ENCODE measurements at places on chromosomes 16 and 17.

GRCh38 chr16:73616166-73616753, 568.3 kb upstream of the ZFHX3 start:
- DNase-seq = no peak
- H3K4me1 ChIP-seq = no peaks in the 10 kb centered on the region
- no peaks in the 10 kb centered on the region for H3K36me3 ChIP-seq

GRCh38 chr17:3497101-3497500, 21.3 kb downstream of the ASPA start:
- H3K27me3 ChIP-seq = peaks cover 26% of the 10 kb centered on the region
- no peak overlapping the region for H3K27ac ChIP-seq
- DNase-seq = no peak
- H3K4me3 ChIP-seq = no peak overlapping the region
- peaks cover 2% of the 10 kb centered on the region for H3K36me3 ChIP-seq

- H3K4me1 ChIP-seq = no peaks in the 10 kb centered on the region
- H3K27ac ChIP-seq = no peak overlapping the region
- peaks cover 13% of the 10 kb centered on the region for H3K27me3 ChIP-seq
- peaks cover 2% of the 10 kb centered on the region for H3K36me3 ChIP-seq
- no peak overlapping the region for H3K4me3 ChIP-seq
- DNase-seq = no peak
These were observed 36.6 kb downstream of the FAM20A start for GRCh38 chr17:68564415-68565111.

- no peaks in the 10 kb centered on the region for H3K4me1 ChIP-seq
- no peaks in the 10 kb centered on the region for H3K36me3 ChIP-seq
- H3K27ac ChIP-seq = no peak overlapping the region
- DNase-seq = no peak
- no peaks in the 10 kb centered on the region for H3K27me3 ChIP-seq
These were observed 13.3 kb upstream of the GAS7 start for GRCh38 chr17:10211666-10212065.

- H3K27me3 ChIP-seq = peaks cover 8% of the 10 kb centered on the region
- no peaks in the 10 kb centered on the region for H3K4me1 ChIP-seq
- no peak overlapping the region for H3K4me3 ChIP-seq
These were observed 58.3 kb upstream of the DHX40 start for GRCh38 chr17:59506894-59507726.

GRCh38 chr17:62309396-62309795, 71.0 kb upstream of the EFCAB3 start:
- no peak overlapping the region for H3K4me3 ChIP-seq
- H3K36me3 ChIP-seq = peaks cover 2% of the 10 kb centered on the region
- no peak overlapping the region for H3K27ac ChIP-seq
- no peaks in the 10 kb centered on the region for H3K4me1 ChIP-seq

DNA sequence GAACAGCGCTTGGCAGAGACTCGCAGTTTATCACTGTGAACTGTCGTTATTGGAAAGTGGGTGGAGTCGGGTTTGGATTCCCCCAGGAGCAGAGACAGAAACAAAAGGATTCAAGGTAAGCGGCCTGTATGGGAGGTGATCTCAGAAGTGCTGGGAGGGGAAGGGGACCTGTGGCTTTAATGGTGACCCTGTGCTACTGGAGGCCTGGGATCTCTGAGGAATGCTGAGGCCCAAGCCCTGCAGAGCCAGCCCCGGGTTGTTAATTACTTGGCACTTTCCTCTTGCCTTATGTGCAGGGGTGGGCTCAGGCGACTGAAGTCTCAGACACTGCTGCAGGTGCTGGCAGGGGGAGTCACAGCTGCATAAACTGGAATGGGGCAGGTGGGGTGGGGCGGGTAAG, 27.4 kb downstream of the IRF8 start:
- H3K36me3 ChIP-seq = no peaks in the 10 kb centered on the region
- no peak for DNase-seq

DNA sequence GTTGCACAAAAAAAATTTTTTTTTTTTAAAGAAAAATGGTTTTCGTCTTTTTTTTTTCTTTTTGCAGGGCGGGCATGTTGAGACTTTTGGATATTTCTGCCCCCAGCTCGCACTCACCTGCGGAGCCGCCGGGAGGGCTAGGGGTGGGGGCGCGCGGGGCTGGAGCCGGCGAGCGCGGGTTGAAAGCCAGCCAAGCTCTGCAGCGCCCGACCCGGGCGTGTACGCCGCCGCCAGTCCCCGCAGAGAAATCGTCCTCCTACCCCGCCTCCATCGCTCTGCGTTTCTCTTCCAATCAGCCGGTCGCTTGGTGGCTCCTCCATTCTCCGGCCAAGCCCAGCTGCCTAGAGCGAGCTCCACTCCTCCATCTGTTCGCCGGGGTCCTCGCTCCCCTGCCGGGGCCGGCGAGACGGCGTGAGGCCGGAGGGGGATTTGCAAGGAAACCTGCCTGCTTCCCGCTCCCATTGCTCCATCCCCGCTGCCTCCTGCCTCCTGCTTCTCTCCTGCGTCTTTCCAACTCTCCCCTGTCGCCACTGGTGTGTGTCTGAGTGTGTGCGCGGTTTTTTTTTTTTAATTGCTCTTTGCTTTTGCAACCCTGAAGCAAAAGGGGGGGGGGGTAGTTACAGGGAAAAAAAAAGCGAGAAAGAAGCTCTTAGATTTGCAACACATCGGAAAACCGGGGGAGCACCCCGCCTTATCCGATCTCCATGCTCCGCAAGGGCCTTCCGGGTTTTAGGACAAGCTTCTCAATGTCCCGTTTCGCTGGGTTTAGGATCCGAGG, 1.8 kb upstream of the UBTF start:
- H3K4me3 ChIP-seq = peak overlapping the region; percentile 99
- H3K4me1 ChIP-seq = peaks cover 26% of the 10 kb centered on the region
- H3K27me3 ChIP-seq = no peaks in the 10 kb centered on the region

DNA sequence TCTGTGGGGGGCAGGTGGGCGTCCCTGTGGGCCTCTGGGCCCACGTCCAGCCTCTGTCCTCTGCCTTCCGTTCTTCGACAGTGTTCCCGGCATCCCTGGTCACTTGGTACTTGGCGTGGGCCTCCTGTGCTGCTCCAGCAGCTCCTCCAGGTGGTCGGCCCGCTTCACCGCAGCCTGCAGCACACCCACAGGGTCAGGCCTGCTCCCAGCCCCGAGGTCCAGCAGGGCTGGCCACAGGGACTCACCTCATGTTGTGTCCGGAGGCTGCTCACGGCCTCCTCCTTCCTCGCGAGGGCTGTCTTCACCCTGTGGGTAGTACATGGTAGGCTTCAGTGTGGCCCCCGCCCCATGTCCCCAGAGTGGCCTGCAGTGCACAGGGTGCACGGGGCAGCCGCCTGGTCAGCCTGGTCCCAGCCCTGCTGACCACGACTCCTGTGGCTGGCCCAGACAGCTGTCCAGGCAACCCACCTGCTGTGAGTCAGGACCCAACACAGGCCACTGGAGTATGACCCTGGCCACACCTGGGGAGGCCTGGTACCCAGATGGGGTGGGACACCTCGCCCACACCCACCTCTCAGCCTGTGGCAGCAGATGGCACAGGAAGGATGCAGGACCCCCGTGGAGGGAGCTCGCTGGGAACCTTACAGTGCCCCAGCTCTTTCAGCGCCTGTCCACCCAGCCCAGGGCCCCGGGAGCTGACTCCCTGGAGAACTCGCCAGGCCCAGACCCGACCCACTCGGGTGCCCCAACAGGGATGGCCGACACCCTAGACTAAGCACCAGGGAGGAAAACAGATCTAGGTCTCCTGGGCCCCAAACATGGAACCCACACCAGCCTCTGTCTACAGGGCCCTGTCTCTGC, 23.9 kb upstream of the AATK start:
- no peaks in the 10 kb centered on the region for H3K27me3 ChIP-seq
- H3K4me1 ChIP-seq = peaks cover 2% of the 10 kb centered on the region
- no peaks in the 10 kb centered on the region for H3K36me3 ChIP-seq
- DNase-seq = no peak
- no peak overlapping the region for H3K4me3 ChIP-seq

GRCh38 chr17:74748529-74749278, at the start of gene NHERF1:
NHERF1 (plus strand) TSS chr17:74748628; CDS start chr17:74748847, 219 bp downstream.
- peak within 1 kb of the TSS; percentile 95 for H3K27ac ChIP-seq
- H3K36me3 ChIP-seq = peaks cover 12% of the 10 kb centered on the region
- no peaks in the 10 kb centered on the region for H3K27me3 ChIP-seq
- peak within 1 kb of the TSS; percentile 99 for H3K4me3 ChIP-seq
- H3K4me1 ChIP-seq = peaks cover 55% of the 10 kb centered on the region

DNA sequence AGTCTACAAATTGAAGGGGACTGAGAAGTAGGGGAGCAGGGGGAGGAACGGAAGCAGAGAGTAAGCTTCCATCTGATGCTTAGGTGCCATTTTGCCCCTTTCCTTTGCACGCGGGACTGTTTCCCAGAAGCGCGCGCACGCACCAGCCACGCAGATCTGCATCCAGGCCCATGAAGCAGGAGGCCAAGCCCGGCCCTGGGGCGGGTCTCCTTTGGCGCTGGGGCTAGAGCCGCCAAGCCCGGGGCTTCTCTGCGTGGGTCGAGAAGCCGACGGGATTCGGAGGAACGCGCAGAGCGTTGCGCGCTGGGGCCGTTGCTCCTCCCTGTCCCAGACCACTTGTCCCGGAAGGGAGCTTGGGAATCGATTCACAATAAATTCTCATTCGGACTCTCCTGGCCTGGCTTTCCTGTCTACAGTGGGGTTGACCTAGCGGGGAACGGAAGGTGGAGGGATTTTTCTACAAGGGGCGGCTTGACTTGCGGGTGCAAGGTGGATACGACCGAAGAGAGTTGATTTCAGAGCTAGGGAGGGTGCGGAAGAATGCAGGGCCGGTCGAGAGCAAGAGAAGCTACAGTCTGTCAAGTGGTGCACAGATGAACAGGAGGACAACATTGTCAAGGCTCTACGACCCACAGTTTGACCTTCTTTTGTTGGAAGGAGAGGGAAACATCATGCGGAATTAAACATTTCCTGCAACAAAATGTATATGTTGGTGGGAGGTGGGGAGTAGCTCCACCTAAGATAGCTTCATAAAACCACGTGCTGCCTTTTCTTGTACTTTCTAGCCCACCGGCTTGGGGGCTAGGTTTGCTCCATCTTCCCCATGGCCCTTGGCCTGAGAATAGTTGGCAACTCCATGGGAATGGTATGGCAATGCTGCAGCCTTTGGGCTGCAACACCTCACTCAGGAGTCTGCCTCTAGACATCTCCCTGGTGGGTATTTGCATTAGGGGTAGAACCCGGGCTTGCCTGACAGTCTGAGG, 4.5 kb downstream of the HOXB9 start:
- DNase-seq = no peak
- peaks cover 35% of the 10 kb centered on the region for H3K4me1 ChIP-seq
- H3K4me3 ChIP-seq = no peak overlapping the region
- H3K36me3 ChIP-seq = peaks cover 12% of the 10 kb centered on the region
- H3K27ac ChIP-seq = no peak overlapping the region

- no peak overlapping the region for H3K4me3 ChIP-seq
- H3K27ac ChIP-seq = peak overlapping the region; percentile 62
- no peak for DNase-seq
- H3K36me3 ChIP-seq = no peaks in the 10 kb centered on the region
- no peaks in the 10 kb centered on the region for H3K27me3 ChIP-seq
These were observed 12.7 kb upstream of the ZG16 start for GRCh38 chr16:29765167-29766032.

- no peak for DNase-seq
- H3K27ac ChIP-seq = peak overlapping the region; percentile 57
- no peaks in the 10 kb centered on the region for H3K27me3 ChIP-seq
- H3K36me3 ChIP-seq = no peaks in the 10 kb centered on the region
- peaks cover 38% of the 10 kb centered on the region for H3K4me1 ChIP-seq
- H3K4me3 ChIP-seq = peak overlapping the region; percentile 39
These were observed 8.9 kb downstream of the CFAP20 start for GRCh38 chr16:58120234-58120633.

DNA sequence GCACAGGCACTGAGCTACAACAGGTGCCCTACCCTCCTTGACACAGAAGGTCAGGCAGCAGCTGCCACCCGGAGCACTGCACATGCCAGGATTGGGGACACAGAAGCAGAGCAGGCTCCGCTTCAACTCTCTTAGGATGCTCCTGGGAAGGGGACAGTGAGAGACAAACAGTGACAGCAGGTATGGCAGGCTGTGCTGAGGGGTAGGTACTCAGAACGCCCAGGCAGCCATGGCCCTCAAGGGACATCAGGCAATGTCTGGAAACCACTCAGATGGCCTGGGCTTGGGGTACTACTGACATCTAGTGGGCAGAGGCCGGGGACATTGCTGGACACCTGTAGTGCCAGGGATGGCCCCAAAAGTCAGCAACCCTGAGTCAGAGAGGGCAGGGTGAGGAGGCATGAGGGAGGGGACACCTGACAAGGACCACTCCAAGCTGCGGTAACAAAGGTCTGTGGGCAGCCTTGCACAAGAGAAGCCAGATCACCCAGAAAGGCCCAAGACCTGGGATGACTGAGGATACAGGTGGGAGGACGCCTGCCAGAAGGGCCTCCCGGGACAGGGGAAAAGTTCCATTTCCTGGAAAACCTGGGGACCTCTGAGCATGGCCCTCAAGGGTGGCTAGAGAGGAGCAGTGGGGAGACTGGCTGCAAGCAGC, 21.2 kb downstream of the PEMT start:
- DNase-seq = no peak
- peaks cover 3% of the 10 kb centered on the region for H3K36me3 ChIP-seq

DNA sequence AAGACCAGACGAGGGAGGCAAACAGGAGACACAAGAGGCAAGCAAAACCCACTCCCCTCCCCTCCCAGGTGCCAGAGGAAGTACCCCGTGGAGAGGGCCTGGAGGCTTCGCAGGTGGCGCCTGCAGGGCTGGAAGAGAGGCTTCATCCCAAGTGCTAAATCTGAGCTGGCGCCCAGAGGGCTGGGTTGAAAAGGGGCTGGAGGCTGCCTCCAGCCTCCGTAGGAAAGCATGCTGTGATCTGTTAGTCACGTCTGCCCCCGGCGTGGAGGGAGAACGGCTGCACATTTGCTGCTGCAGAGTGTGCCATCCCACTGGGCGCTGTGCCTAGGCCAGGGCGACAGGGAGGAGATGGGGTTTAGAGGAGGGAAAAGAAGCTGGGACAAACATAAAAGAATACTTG, 16.9 kb downstream of the RPH3AL start:
- H3K4me1 ChIP-seq = peaks cover 9% of the 10 kb centered on the region
- H3K27ac ChIP-seq = no peak overlapping the region
- DNase-seq = no peak

- no peak for DNase-seq
- peaks cover 10% of the 10 kb centered on the region for H3K4me1 ChIP-seq
- H3K27ac ChIP-seq = no peak overlapping the region
- no peaks in the 10 kb centered on the region for H3K36me3 ChIP-seq
- no peak overlapping the region for H3K4me3 ChIP-seq
These were observed 5.2 kb downstream of the ALOX12B start for GRCh38 chr17:8082292-8082691.

GRCh38 chr16:4101421-4102219, 14.6 kb downstream of the ADCY9 start:
- H3K27me3 ChIP-seq = no peaks in the 10 kb centered on the region
- no peak overlapping the region for H3K4me3 ChIP-seq
- H3K4me1 ChIP-seq = peaks cover 8% of the 10 kb centered on the region
- DNase-seq = no peak

DNA sequence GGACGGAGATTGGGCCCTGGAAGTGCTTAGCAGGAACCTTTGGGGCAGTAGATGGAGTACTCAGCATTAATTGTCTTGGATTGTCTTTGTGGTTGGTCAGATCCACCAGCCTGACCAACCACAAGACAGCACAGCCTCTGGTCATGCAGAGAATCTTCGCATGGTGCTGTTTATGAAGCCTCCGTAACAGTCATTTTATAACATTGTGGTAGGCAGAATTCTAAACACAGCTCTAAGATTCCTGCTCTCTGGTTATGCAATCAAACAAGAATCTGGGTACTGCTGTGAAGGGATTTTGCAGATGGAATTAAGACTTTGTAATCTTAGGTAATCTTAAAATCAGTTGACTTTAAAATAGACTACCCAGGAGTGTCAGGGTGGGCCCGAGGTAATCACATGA, 312.2 kb upstream of the GOT2 start:
- H3K27me3 ChIP-seq = no peaks in the 10 kb centered on the region
- no peaks in the 10 kb centered on the region for H3K4me1 ChIP-seq

Data from T-helper 17 cell (primary cell).